Stimulated activated CD8-positive, alpha-beta memory T cell treated with anti-CD3 and anti-CD28 coated beads, Interleukin-7, amount 100 ng/mL, for 1 hour (primary cell): ENCODE measurements at places on chromosomes 3 and 15.

DNA sequence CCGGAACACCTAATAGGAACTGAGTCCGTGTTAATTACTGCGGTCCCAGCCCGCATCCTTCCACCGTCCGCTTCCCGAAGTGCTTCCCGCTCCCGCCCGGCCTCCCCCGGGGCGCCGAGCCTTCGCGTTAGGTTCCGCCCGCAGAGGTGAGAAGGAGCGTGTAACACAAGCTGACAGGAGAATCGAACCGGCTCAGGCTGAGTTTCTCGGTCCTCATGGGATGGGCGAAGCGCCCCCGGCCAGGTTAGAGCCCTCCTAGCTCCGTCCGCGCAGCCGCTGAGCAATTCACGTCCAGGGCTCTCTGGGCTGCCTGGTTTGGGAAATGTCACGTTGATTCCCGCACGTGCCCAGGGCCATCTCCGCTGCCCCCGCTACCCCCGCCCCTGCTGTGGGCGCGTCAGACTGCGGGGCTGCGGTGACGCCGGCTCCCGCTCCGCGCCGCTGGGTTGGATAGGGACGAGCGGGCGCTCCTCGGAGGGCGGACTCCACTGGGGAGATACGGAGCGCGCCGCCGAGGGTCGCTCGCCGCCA is 954 bp downstream of the CLDN11 start:
- no peak for DNase-seq

- no peak for DNase-seq
Measured at GRCh38 chr15:65211482-65211982, 259 bp upstream of the CILP start.

GRCh38 chr3:143831994-143832393 is 16.3 kb downstream of the SLC9A9 start:
- no peak for DNase-seq

- no peak for DNase-seq
Measured at GRCh38 chr15:77457905-77458265, 37.2 kb downstream of the HMG20A start.

- DNase-seq, result no peak
Measured at GRCh38 chr3:69710153-69710977, 28.9 kb upstream of the MITF start.

- DNase-seq, result no peak
Measured at GRCh38 chr3:99891610-99892285, 74.1 kb downstream of the CMSS1 start.

- DNase-seq, result no peak
Measured at GRCh38 chr15:74403588-74403919, 30.2 kb downstream of the SEMA7A start.

- no peak for DNase-seq
Measured at GRCh38 chr3:43288366-43288765, 2.0 kb downstream of the SNRK start.

GRCh38 chr3:44321335-44321734 is 17.2 kb upstream of the TCAIM start:
- no peak for DNase-seq

DNA sequence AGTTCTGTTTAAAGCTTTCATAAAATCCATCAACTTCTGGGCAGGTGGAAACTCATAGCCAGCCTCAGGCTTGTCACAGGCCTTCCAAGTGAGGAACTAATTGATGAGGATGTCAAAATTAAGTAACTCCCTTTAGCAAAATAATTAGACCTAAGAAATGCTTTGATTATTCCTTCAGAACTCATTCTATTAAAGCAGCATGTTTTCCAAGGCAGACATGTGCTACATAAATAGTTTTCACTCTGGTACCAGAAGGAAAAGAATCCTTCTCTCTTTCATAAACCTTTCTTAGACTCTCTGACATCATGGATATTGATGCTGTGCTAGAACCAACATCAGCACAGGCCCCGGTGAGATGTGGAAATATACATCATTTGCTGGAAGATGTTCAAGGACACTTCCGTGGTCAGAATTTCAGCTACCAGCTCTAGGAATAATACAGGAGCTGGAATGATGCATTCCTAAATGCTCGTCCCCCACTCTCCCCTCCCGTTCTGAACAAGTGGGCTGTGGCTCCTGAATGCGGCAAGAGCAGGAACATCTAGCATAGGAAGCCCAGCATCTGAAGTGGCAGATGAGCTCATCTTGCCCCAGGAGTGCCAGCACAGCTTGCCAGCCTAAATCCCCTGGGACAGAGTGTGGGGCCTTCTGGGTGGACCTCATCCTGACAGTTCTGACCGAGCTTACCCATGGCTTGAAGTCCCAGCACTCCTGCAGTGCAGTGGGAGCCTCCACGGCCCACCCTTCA is 82.4 kb downstream of the WWTR1 start:
- no peak for DNase-seq

GRCh38 chr3:22088204-22088603 is 337.2 kb upstream of the ZNF385D start:
- no peak for DNase-seq

- DNase-seq, result no peak
Measured at GRCh38 chr3:146655333-146655996, 50.3 kb upstream of the PLSCR5 start.

- no peak for DNase-seq
Measured at GRCh38 chr3:127088511-127089351, 104.2 kb upstream of the PRR23E start.
